ENCODE measurements at places on chromosomes 4 and X.

- DNase-seq, result no peak
These were observed 194.9 kb downstream of the MGST2 start for GRCh38 chr4:139860435-139861024.

DNA sequence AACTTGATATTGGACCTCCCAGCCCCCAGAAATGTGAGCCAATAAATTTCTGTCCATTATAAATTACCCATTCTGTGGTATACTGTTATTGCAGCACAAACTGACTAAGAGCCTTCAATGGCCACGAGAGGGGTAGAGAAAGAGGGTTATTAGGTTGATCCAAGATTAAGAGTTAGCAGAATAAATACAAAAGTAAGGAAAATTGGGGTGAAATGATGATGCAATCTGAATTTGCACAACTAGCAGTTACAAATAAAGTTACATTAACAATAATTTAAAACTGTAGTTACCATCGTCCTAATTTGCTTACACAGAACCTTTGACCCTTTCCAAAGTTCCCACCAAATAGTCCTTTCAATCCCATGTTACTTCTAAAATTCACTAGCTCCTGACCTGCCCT lies 54.2 kb downstream of the F8 start:
- DNase-seq, result no peak

GRCh38 chr4:36692586-36692985 lies 411.2 kb downstream of the DTHD1 start:
- no peak for DNase-seq

GRCh38 chr4:88549815-88550214 lies 26.2 kb upstream of the PYURF start:
- no peak for DNase-seq

DNA sequence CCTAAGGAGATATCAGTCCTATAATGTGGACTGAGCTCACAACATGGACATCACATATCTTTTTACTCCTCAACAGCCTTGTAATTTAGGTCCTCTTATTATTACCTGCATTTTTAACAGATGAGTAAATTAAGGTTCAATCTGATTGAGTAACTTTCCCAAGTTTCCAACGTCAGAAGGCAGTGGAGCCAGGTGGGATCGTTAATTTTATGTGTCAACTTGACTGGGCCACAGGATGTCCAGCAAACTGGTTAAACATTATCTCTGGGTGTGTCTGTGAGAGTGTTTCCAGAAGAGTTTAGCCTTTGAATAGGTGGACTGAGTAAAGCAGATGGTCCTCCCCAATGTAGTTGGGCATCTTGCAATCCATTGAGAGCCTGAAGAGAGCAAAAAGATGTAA lies 59.0 kb upstream of the SLIT2 start:
- DNase-seq, result no peak

DNA sequence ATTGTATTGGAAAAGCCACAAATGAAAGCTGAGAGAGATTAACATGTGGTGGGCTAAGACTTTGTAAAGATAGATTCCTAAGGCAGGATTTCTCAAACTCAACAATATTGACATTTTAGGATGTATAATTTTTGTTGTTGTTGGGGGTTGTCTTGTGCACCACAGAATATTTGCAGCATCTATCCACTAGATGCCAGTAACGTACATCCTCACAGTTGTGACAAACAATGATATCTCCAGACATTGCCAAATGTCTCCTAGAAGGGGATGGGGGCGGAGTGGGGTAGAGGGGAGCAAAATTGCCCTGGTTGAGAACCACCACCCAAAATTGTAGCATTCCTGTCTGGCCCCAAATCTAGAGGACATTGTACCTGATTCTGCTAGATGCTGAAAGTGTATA lies 14.7 kb upstream of the CBR4 start:
- no peak for DNase-seq

GRCh38 chrX:140091125-140091886 lies 126.0 kb upstream of the CXorf66 start:
- peak; percentile 3 for DNase-seq

DNA sequence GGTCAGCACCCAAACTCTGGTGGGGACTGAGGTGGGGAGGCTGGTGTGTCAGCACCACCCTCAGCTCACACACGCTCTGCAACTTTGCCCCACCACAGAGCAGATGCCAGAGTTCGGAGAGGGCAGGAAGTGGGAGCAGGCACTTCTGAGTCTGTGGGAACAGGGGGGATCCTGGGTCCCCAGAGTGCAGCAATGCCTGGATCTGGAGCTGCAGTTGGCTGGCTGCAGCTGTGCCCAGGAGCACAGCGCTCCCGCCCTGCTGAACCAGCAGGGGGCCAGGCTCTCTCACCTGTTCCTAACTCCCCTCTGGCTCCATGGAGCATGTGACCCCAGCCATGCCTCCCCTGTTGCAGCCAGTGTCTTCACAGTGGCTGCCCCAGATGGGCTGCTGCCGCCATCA lies 252.4 kb downstream of the SPOCK3 start:
- no peak for DNase-seq

DNA sequence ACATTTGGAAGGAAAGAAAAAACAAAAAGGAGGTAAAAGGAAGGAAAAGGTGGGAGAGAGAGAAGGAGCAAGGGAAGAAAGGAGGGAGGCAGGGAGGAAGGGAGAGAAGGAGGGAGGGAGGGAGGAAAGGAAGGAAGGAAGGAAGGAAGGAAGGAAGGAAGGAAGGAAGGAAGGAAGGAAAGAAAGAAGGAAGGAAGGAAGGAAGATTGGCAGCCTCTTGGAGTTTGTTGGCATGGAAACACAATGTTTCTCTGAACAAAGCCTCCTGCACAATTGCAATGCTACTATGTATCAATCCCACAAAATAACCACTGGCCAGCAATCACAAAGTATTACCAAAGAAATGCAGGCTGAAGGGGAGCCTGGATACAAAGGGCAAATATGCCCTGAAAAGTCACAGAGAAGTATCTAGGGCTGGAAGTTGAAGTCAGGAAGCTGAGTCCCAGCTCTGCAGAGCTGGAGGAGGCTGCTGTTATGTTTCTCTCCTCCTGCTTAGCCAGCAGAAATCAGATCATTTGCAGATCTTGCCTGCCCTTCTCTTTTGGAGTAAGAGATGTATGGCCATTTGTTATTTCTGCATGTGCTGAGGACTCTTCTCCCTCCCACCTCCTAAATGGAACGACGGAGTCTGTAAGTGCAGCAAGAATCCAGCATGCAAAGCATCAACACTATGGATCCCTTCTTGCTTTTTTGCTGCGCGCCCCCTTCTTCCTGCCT lies 195.9 kb upstream of the LDB2 start:
- no peak for DNase-seq

GRCh38 chr4:55029821-55030503 lies 95.4 kb downstream of the KDR start:
- no peak for DNase-seq

DNA sequence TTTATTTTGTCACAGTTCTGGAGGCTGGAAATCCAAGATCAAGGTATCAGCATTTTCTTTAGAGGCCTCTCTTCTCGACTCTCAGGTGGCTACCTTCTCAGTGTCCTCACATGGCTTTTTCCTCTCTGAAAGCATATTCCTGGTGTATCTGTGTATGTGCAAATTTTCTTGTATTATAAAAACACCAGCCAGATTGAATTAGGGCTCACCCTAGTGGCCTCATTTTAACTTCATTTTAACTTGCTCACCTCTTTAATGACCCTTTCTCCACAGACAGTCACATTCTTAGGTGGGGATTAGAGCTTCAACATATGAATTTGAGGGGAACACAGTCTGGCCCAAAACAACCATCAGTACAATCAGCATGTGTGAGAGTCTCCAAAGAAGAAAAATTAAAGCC lies 542.4 kb upstream of the FAM241A start:
- no peak for DNase-seq

DNA sequence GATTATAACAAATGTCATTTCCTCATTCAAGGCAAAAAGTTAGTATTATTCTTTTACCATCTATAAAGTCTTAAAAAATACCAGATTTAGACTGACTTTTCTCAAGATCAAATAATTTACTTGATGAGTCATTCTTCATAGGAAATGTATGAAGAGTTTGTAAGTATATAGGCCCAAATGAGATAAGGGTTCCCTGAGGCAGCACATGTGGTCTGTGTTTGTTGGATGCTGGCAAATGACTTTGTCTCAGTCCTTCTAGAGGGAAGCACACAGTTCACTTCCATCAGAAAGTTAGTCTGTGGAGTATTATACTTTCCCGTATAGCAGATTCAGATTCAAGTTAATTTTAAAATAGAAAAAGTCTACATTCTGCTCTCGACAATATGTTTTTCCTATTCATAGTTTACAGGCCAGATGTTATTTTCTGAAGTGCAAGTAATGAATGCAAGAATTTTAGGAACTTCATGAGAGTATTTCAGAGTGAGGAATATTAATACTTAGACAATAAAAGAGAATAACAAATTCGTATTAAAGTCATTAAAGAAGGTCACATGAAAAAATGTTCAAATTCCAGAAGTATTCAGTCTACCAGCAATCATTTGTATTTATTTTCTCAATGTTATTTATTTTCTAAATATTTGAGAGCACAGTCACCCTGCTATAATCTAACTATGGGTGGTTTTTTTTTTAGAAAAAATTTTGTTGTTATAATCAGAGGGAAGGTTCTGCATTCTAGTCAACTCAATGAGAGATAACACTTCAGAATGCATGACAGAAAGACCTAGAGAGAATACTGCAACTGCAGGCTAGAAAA lies 601.8 kb upstream of the ZFP42 start:
- DNase-seq, result no peak

DNA sequence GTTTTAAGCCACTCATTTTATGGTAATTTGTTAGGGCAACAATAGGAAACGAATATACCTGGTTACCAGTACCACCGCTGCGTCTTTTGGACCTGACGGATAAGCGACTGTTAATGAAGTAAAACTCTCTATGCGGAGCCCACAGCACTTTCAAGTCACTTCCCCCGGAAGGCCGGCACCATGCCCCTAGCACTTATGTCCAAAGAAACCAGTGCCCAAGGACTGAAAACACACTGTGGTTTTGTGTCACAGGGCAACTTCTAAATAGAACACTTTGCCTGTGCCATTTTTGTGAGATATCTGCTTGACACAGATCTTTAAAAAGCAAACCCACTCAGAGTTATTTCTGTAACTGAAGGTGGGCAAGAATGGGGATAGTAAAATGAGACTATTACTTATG lies 22.7 kb downstream of the SH3KBP1 start:
- DNase-seq, result no peak

DNA sequence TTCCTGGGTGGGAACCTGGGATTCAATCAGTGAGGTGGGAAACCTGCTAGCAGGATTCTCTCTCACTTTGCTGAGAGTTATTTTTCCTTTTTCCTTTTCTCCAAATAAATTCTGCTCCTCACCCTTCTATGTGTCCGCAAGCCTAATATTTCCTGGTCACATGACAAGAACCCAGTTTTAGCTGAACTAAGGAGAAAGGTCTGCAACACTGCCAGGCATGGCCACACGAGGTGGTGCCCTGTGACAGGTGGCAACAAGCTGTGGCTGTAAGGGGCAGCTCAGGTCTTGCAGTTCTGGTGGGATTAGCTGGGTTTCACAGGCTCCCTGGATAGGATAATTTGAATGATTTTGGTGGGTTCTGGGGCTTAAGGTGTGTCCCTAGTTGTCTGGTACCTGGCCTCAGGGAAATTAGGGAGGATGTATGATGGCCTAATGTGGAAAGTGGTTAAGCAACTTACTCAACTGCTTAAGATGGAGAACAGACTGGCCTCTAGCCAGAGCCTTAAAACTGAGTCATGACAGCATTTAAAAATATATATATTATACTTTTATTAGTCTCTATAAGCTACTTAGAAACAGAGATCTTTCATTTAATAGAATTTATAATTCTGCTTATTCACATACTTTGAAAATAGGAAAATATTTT lies 215.0 kb downstream of the IL15 start:
- no peak for DNase-seq

GRCh38 chrX:69741721-69742120 lies 125.8 kb downstream of the EDA start:
- no peak for DNase-seq

- no peak for DNase-seq
These were observed 139.8 kb downstream of the NR3C2 start for GRCh38 chr4:148302416-148302815.

DNA sequence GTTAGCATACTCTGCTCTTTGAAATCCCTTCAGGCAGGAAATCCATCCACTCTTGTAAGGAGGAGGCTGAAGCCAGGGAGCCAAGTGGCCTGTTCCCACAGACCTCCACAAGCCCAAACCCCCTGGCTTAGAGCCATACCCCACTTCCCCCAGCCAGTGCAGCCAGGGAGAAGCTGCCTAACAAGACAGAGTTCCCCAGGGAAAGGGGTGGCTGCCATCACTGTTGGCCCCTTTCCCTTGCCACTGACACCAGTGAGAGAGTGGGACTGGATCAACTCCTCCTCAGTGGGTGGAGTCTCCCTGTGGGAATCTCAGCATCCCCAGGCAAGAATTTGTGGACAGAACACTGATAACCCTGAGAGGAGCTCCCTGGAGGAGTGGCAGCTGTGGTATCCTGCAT lies 389.4 kb downstream of the PABPC4L start:
- no peak for DNase-seq

GRCh38 chrX:3440981-3441380 lies 94.5 kb upstream of the MXRA5 start:
- DNase-seq, result no peak

GRCh38 chrX:20181598-20182329 lies 40.1 kb upstream of the EIF1AX start:
- no peak for DNase-seq

DNA sequence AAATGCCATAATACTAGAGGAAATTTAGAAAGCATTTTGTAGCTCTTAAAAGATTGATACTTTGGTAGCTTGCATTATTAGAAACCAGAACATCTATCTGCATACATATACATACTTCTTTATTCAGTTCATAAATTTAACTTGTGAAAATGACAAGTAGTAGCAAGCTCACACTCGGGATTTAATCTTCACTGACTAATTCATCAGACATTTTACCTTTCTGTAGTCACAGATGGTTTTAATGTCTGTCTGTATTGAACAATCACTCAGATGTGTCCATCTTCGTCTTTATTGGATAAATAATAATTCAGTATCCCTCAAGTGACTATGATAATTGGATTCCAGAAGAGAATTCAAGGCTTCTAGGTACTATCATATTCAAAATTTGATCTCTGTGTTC lies 232.3 kb downstream of the TENM3 start:
- DNase-seq, result no peak

DNA sequence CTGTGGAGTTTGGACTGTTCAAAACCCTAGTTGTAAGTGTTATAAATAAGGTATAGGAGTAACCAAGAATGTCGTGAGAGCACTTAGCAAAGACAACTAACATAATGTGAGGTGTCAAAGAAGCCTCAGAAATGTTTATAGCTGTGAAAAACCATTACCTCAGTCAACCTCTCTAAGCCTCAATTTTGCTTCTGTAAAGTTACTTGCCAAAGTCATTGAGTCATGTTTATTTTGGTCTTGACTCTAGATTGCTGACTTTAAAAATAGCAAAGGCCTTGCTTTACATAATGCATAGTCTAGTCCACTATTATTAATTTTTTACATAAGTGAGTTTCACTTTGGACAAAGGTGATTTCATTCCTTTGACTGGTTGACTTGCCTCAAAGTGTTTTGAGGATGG lies 257.6 kb upstream of the CXXC4 start:
- no peak for DNase-seq

DNA sequence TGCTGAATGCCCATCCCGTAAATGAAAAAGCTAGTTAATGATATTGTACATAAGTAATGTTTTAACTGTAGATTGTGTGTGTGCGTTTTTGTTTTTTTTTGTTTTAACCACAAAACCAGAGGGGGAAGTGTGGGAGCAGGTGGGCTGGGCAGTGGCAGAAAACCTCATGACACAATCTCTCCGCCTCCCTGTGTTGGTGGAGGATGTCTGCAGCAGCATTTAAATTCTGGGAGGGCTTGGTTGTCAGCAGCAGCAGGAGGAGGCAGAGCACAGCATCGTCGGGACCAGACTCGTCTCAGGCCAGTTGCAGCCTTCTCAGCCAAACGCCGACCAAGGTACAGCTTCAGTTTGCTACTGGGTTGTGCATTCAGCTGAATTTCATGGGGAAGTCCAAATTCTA lies at the start of gene SPP1:
Gene SPP1 (plus strand): TSS at position 249 of the 400 bp plus-strand sequence. CDS start 1,182 bp downstream, outside the sequence.
- DNase-seq, result no peak
